ENCODE measurements at places on chromosomes 1 and 21. TPM values are rescaled to one million over a fixed set of nuclear protein-coding genes. Genes with fewer than 3 reads are reported as not detected.
A peak's percentile ranks its signal among the peaks of the same experiment; 100 is the strongest.

Gene IKBKE
- 8.6 TPM for total RNA-seq

DNA sequence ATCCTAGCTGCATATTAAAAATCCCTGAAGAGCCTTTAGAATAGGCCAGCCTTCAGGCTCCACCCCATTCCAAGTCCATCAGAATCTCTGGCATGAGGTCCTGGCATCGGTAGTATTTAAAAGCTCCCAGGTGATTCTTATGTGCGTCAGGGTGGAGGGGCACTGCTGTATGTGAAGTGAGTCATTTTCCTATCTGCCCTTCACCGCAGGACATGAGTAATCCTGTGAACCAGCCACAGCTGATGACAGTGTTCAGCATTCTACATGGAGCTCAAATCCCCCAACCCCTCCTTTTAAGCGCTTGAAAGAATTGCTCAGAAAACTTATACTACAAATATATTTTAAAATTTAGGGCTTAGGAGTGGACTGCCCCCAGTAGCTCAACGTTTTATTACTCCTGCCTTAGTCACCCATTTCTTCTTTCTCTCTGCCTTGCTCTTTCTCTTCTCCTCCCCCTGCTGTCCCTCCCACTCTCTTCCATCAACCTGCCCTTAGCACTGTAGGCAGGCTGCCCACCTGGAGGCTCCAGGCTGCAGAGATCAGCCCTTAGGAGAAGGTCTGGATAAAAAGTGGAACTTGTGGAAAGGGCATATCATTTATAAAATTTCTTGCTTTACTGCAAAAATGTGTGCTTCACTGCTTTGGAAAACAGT lies 73.8 kb upstream of the ZNF281 start:
- peaks cover 4% of the 10 kb centered on the region for H3K4me1 ChIP-seq
- no peak overlapping the region for H3K4me3 ChIP-seq

- no peaks in the 10 kb centered on the region for H3K36me3 ChIP-seq
- no peak overlapping the region for H3K27ac ChIP-seq
- no peak for DNase-seq
- H3K4me3 ChIP-seq = no peak overlapping the region
Measured at GRCh38 chr1:230518511-230518910, 92.4 kb upstream of the PGBD5 start.

- H3K27ac ChIP-seq = peak overlapping the region; percentile 43
- DNase-seq = no peak
- no peaks in the 10 kb centered on the region for H3K36me3 ChIP-seq
- no peak overlapping the region for H3K4me3 ChIP-seq
Measured at GRCh38 chr1:17828991-17829390, 73.9 kb downstream of the ACTL8 start.

- H3K4me1 ChIP-seq = peaks cover 4% of the 10 kb centered on the region
- H3K4me3 ChIP-seq = no peak overlapping the region
- H3K27me3 ChIP-seq = no peaks in the 10 kb centered on the region
Measured at GRCh38 chr1:150383631-150384324, 19.8 kb downstream of the RPRD2 start.

DNA sequence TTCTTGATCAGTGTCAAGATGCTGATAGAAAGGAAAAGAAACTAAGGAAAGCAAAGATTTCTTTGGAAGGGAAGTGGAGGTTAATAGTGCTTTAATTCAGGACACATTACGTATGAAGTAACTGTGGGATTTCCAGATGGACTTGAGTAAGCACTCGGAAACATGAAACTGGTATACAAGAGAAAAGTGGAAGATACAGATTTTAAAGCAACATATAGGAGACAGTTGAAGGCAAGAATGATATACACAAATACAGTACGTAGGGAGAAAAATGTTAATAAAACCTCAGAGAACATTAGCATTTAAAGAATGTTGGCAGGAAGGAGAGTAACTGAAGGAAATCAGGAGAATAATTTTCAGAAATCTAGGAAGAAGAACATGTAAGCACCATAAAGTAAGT lies 730.9 kb upstream of the ADGRL2 start:
- no peak for DNase-seq
- no peaks in the 10 kb centered on the region for H3K27me3 ChIP-seq
- H3K27ac ChIP-seq = no peak overlapping the region

DNA sequence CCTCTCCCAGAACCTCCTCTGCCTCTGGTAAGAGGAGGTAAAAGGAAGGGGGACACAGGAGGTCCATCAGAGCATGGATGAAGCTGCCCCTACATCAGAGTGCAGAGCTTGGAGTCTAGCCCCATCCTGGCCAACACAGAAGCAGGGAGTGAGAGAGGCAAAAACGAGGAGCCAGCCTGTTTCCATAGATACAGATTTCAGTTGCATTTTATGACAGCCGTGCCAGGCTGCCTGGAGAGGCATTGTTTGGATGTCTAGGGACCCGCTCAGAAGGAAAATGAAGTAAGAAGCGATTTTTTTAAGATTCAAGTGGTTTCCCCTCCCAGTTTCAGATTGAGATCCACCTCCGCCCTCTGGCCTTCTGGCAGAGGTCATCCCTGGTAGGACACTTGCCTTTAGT lies 11.5 kb upstream of the GJA8 start:
- H3K36me3 ChIP-seq = no peaks in the 10 kb centered on the region
- peaks cover 15% of the 10 kb centered on the region for H3K4me1 ChIP-seq
- no peak overlapping the region for H3K27ac ChIP-seq
- no peak for DNase-seq
- no peaks in the 10 kb centered on the region for H3K27me3 ChIP-seq

GRCh38 chr1:91831132-91831930 lies 54.6 kb downstream of the TGFBR3 start:
- no peaks in the 10 kb centered on the region for H3K27me3 ChIP-seq
- no peak overlapping the region for H3K4me3 ChIP-seq
- H3K4me1 ChIP-seq = peaks cover 39% of the 10 kb centered on the region
- H3K36me3 ChIP-seq = no peaks in the 10 kb centered on the region
- DNase-seq = no peak

Gene OR2L5
- total RNA-seq = not detected

Gene STIL
- total RNA-seq = 27.0 TPM

Gene RBBP4
- total RNA-seq = 494 TPM

Gene CD84
- total RNA-seq = not detected

DNA sequence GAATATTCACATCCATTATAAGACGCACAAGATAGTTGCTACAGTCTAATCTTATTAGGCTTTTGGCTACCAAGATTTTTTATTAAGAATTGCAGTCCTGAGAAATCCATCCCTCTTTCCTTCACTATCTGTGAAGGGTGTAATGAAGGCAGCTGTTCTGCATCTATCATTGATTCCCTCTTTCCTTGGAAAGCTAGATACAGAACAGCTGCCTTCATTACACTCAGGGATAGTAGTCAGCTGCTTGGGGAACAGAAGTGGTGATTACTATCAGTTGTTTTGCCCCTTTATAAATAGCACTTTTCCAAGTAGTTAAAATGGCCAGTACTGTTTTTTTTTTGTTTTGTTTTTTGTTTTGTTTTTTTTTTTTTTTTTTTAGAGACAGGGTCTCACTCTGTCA lies 70.2 kb downstream of the IARS2 start:
- H3K4me3 ChIP-seq = no peak overlapping the region
- no peak for DNase-seq
- no peaks in the 10 kb centered on the region for H3K4me1 ChIP-seq
- H3K27me3 ChIP-seq = no peaks in the 10 kb centered on the region

DNA sequence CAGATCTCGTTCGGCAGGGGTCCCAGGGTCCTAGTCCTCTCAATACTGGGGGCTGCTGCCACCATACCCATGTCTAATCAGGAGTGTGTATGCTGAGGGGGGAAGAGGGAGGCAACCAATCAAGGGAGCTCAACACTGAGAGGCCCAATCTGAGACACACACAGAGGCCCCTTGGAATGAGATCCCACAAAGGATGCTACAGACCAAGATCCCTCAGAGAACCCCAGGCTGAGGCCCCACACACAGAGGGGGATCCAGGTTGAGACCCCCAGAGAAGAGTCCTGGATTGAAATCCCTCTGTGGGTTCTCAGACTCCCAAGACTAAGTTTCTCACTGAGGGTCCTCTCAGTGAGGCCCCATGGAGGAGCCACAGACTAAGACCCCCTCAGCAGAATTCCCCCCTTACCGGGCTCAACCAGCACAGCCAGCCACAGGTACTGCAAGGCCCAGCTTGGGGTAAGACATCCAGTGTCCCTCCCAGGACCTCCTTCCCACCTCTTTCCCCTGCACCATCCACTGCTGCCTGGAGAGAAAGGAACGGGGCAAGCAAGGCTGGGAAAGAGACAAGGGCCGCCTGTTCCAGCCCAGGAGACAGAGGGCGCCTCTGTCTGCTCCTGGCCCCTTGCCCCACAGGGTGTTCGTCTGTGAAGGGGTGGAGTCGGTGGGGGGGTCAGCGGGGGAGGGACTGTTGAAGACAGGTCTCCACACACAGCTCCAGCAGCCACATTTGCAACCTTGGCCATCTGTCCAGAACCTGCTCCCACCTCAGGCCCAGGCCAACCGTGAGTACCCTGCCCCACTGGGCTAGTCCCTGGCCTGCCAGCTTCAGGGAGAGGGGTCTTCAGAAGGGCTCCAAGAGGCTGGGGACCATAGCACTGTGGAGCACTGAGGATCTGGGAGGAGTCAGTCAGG lies at the start of gene S100A1:
TSS of gene S100A1 (plus strand) at position 720 of the 912 bp plus-strand sequence. CDS start 2,088 bp downstream, outside the sequence.
- no peak for DNase-seq
- H3K27ac ChIP-seq = peak within 1 kb of the TSS; percentile 96
- H3K4me3 ChIP-seq = peak within 1 kb of the TSS; percentile 90
- H3K36me3 ChIP-seq = no peaks in the 10 kb centered on the region
- no peaks in the 10 kb centered on the region for H3K27me3 ChIP-seq
- H3K4me1 ChIP-seq = peaks cover 43% of the 10 kb centered on the region
